ENCODE measurements at places on chromosomes 11 and 22. TPM values are rescaled to one million over a fixed set of nuclear protein-coding genes. Genes with fewer than 3 reads are reported as not detected.

DNA sequence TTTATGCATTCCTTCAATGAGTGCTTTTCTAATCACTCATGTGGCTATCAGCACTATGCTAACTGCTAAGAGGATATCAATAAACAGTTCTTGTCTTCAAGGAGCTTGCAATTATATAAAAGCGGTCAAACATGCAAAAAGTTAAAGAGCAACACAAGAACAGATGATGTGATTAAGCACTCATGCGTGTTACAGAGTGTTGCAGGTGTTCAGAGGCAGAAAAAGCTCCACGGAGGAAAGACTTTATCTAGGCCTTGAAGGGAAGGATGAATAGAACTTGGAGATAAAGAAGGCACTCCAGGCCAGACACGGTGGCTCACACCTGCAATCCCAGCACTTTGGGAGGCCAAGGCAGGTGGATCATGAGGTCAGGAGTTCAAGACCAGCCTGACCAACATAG is 13.6 kb downstream of the CD3E start:
- DNase-seq, result no peak

- no peak for DNase-seq
Observed at GRCh38 chr11:120622189-120622875, 110.8 kb downstream of the GRIK4 start.

DNA sequence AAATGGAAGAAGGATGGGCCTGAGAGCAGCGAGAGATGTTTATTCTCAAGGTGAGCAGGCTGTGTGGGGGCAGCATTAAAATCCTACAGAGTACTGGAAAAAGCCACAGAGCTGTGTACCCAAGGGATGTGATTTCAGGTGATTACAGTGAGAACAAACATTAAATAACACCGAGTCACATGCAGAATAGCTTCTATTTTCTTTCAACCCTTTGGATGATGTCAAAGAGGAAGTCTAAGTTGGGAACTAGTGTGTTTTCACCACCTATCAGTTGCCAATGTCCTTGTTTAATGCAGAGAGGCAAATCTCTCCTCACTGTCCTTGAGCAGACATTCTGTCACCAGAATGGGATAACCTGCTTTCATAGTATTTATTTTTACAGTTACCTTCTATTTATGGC is 379.6 kb upstream of the NARS2 start:
- no peak for DNase-seq

GRCh38 chr11:119319700-119320239 is 2.8 kb upstream of the MCAM start:
- no peak for DNase-seq

- DNase-seq, result no peak
Observed at GRCh38 chr11:64670975-64671374, 52.0 kb downstream of the NRXN2 start.

DNA sequence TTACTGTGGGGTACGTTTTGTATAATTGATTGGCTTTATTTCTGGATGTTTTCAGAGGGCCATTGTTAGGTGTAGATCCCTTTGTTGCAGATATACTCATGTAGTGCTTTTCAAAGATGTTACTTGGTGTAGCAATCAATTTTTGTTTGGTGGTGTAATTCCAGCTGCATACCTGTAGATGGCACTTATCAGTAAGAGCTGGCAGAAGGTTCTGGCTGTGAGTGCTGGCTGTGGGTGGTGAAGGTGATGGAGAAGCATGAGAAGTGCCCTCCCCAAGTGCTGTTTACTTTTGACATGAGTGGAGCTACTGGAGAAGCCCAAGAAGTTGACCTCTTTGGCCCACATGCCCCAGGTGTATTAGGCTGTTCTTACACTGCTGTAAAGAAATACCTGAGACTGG is 1074.9 kb downstream of the FAM181B start:
- DNase-seq, result no peak

- DNase-seq, result no peak
Observed at GRCh38 chr11:127972816-127973215, 614.5 kb downstream of the ETS1 start.

DNA sequence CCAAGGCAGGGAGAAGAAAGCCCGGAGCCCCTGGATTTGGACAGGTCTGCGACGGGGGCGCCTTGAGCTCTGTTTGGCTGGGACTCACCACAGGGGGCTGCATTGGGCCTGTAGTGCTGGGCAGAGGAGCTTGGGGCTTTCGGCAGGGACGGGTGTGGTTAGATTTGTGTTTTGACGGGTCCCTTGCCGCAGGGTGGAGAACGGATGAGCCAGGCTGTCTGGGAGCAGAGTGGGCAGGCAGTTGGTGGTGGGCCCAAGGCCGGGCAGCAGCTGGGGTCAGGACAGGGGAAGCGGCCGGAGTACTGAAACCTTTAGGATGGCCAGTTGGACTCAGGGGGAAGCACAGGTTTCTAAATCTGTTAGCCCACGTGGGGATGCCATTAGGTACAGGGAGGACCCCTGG is 13.4 kb downstream of the C11orf24 start:
- DNase-seq, result no peak

Gene DUSP18
- polyA plus RNA-seq, result 2.2 TPM

Gene FOLR1
- 8.3 TPM for polyA plus RNA-seq

Gene ROBO4
- polyA plus RNA-seq, result 9.8 TPM

Gene OR56A4
- polyA plus RNA-seq, result not detected

Gene PRRG4
- 2.7 TPM for polyA plus RNA-seq

All from pancreas (tissue), 10 donors.